Esophagus muscularis mucosa (tissue), 4 donors: ENCODE measurements at places on chromosomes 3 and 15. TPM values are rescaled to one million over a fixed set of nuclear protein-coding genes. Genes with fewer than 3 reads are reported as not detected.

The SMCO1 gene
- not detected for total RNA-seq

The CCR8 gene
- not detected for total RNA-seq

The TMEM40 gene
- not detected for total RNA-seq

The PTH1R gene
- 26.8 TPM for total RNA-seq

The NMNAT3 gene
- total RNA-seq, result 15.6 TPM

The CLSTN2 gene
- total RNA-seq, result 5.5 TPM

The ROBO2 gene
- total RNA-seq, result 0.83 TPM

The NCEH1 gene
- 3.3 TPM for total RNA-seq

The ARNT2 gene
- total RNA-seq, result 5.4 TPM

The SNTN gene
- total RNA-seq, result not detected

The ZNF501 gene
- 9.9 TPM for total RNA-seq

The GOLGA6L10 gene
- 0.33 TPM for total RNA-seq

The RAB8B gene
- total RNA-seq, result 18.7 TPM

The LSG1 gene
- 19.9 TPM for total RNA-seq

The PIF1 gene
- total RNA-seq, result 0.78 TPM

The CTDSPL gene
- 59.6 TPM for total RNA-seq

The NMD3 gene
- 43.1 TPM for total RNA-seq

The VGLL3 gene
- total RNA-seq, result 45.6 TPM

The CCDC54 gene
- total RNA-seq, result not detected

The HTR3E gene
- not detected for total RNA-seq

The CASR gene
- total RNA-seq, result 0.19 TPM

The MYNN gene
- 15.6 TPM for total RNA-seq

The ECE2 gene
- total RNA-seq, result 0.45 TPM

The ALG1L2 gene
- total RNA-seq, result not detected

The SLCO2A1 gene
- total RNA-seq, result 17.6 TPM

The TP63 gene
- 0.17 TPM for total RNA-seq

The SNURF gene
- 3.6 TPM for total RNA-seq

The SOX14 gene
- total RNA-seq, result not detected

The CXCR6 gene
- 0.57 TPM for total RNA-seq

The NR1I2 gene
- 0.46 TPM for total RNA-seq

The LRRK1 gene
- total RNA-seq, result 13.7 TPM

The ATP13A3 gene
- total RNA-seq, result 102 TPM

The PTPN9 gene
- total RNA-seq, result 28.1 TPM

The VILL gene
- total RNA-seq, result 4.6 TPM

The P2RY1 gene
- total RNA-seq, result 2.2 TPM

The CYP19A1 gene
- not detected for total RNA-seq

The TTLL13 gene
- total RNA-seq, result 0.32 TPM

The ARRDC4 gene
- total RNA-seq, result 133 TPM

The TMCO5A gene
- not detected for total RNA-seq

The CNTN3 gene
- total RNA-seq, result 1.2 TPM

The GOLGA6L7 gene
- not detected for total RNA-seq

The CYFIP1 gene
- total RNA-seq, result 131 TPM

The CMTM7 gene
- 8.3 TPM for total RNA-seq

The CCR3 gene
- not detected for total RNA-seq

The CLRN1 gene
- total RNA-seq, result not detected

The CHL1 gene
- total RNA-seq, result 49.1 TPM

The CDHR4 gene
- total RNA-seq, result not detected

The SLC22A14 gene
- total RNA-seq, result 0.23 TPM

The FOXB1 gene
- total RNA-seq, result not detected
